NCI-H2227 treated with DMSO at 0.1 percent for 48 hours (cell line): ENCODE measurements at places on chromosomes 16 and 17.

DNA sequence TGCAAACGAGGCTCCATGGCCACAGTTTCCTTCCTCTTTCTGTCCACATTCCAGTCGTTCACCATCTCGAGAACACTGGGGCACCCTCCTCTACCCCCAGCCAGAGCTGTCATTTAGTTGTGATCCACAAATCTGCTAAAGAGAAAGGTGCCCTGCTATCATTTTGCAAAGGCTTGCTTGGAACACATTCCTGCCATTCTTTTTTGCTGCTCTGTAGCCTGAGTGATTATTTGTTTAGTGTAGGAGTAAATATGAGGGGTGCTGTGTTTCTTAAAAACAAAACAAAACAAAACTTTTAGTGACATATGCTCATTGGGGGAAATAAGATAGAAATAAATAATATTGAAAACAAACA lies 166.7 kb downstream of the PRKCA start:
- DNase-seq = no peak

GRCh38 chr16:86220561-86220960 lies 289.8 kb upstream of the FOXF1 start:
- no peak for DNase-seq

GRCh38 chr16:78994135-78994745 lies 606.3 kb downstream of the MAF start:
- DNase-seq = no peak

- no peak for DNase-seq
Measured at GRCh38 chr17:39863918-39864746, at the start of gene IKZF3. Gene IKZF3 (minus strand): TSS chr17:39864312. CDS start chr17:39864126, 186 bp downstream.

DNA sequence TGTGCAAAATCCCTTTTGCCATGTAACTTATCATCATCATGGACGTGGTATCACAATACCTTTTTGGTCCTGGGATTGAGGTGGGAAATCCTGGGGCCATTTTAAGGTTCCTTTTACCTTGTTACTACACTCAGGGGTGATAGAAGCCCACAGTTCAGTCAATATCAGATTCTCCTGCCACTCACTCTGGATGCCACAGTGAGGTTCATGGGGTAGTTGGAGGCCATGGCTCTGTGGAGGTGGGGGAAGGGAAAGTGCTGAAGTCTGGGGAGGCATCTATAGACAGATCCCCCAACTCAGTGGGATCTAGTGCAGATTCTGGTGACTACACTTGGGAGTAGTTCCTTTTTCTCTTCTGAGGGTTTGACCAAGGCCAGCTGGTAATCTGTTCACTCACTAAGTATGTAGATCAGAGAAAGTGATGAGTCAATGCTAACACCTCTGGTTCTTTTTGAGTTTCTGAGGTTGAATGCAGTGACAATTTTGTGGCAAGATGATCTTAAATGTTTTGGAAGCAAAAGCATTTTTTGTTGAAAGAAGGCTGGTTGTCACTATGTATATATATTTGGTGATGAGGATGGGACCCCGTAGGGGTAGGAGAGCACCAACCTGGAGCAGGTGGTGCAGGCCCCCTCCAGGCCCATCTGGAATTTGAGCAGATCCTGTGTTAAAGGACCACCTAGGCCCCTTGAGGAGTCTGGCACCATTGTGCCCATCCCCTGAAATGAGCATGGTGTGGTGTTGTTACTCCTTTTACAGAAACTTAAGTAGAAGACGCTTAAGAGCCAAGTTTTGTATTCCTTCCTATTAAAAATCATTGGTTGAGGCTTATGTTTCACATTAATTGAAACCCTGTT lies 18.8 kb upstream of the IRF8 start:
- no peak for DNase-seq

DNA sequence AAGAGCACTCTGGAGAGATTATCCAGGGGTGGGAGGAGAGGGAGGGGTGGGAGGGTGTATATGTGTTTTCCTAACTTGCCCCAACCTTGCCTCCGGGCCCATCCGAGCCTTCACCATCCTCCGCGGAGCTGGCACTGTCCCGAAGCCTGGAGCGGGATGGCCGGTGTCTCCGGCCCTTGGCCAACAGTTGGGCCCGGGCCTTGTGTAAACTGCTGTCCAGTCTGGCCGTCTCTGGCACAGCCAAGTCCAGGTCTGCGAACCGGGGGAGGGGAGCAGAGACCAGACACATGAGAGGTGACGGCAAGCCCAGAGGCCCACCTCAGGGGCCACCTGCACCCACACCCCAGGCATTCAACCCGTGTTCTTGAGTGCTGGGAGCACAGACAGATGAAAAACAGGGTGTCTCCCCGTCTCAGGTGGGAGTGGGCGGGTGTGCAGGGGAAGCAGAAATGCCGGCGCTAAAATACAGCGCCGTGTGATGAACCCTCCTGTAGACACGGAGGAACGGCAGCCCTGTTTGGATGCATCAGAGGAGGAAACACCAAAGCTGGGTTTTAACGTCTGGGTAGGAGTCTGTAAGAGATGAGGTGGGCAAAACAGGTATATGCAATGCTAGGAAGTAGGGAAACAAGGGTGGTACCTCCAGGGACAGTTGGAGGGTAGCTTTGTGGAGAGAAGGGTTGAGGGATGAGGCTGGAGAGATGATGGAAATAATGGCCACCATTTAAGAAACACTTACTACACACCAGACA lies 11.7 kb downstream of the SAMD14 start:
- no peak for DNase-seq

DNA sequence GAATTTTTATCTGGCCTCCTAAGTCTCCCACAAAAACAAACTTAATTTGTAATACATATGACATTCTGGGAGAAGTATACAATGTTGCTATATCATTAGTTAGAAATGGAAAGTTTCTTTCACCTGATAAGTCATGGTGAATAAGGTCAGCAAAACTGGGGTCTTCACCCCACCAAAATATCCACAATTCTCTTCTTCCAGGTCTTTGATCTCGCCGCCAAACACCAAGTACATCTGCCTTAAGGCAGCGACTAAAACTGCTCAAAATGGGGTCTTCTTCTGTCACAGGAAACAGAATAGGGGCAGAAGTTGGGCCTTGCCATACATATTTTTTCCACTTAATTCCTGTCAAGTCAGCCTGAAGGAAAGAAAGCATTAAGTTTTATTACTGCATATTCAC lies 2.1 kb downstream of the MED13 start:
- DNase-seq = no peak

GRCh38 chr17:38616361-38616760 lies 10.6 kb upstream of the SRCIN1 start:
- no peak for DNase-seq

DNA sequence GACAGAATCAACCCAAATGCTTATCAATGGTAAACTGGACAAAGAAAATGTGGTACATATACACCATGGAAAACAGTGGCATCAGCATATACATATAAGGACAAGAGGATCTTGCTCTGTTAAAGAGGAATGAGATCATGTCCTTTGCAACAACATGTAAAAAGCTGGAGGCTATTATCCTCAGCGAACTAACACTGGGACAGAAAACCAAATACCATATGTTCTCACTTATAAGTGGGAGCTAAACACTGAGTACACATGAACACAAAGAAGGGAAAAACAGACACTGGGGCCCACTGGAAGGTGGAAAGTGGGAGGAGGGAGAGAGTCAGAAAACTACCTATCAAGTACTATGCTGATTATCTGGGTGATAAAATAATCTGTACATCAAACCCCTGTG lies 447.3 kb upstream of the MAF start:
- DNase-seq = no peak

DNA sequence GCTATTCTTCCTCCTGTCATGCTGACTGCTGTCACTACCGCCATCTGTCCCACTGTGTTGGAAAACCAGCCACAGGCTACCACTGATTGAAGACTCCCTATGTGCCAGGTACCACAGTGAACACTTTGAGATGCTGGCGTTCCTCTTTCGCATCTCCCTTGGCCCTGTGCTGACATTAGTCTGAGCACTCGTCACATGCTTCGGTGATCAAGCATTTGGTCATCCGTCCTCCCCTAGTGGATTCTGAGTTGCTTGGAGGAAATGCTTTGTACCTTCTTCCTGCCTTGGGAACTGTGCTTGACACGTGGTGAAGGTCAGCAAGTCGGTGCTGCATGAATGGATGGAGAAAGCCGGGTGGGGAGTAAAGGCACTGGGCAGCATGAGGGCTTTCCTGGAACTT lies 260.1 kb downstream of the SNX29 start:
- DNase-seq = no peak

DNA sequence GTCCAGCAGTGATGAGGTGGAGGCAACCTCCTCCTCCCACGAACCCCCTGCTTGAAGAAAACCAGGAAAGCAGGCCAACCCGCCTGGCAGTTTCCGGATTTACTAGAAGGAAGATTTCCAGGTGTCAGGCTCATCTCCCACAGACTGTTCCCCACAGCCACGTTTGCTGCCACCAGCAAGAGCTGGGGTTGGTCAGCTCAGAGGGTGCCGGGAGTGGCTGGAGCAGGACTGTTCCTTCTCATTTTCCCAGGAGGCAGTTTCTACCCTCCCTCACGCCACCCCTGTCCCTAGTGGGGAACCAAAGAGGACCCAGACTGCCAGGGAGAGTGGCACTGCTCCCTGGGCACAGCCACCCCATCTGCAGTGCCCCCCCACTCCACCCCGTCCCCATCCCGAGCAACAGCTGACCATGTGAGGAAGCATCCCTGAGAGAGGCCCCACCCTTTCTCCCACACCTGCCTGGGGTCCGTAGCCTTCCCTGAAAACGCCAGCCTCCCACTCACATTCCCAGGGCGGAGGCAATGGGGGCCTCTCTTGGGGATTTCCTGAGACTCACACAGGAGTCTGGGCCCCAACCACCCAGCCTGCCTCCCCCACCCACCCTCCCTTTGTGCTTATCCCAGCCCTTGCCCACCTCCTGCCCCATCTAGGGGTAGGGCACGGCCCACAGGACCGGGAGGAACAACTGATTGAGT lies 5.9 kb downstream of the KRT17 start:
- DNase-seq = no peak

GRCh38 chr16:10889855-10890254 lies 12.9 kb downstream of the CIITA start:
- no peak for DNase-seq

DNA sequence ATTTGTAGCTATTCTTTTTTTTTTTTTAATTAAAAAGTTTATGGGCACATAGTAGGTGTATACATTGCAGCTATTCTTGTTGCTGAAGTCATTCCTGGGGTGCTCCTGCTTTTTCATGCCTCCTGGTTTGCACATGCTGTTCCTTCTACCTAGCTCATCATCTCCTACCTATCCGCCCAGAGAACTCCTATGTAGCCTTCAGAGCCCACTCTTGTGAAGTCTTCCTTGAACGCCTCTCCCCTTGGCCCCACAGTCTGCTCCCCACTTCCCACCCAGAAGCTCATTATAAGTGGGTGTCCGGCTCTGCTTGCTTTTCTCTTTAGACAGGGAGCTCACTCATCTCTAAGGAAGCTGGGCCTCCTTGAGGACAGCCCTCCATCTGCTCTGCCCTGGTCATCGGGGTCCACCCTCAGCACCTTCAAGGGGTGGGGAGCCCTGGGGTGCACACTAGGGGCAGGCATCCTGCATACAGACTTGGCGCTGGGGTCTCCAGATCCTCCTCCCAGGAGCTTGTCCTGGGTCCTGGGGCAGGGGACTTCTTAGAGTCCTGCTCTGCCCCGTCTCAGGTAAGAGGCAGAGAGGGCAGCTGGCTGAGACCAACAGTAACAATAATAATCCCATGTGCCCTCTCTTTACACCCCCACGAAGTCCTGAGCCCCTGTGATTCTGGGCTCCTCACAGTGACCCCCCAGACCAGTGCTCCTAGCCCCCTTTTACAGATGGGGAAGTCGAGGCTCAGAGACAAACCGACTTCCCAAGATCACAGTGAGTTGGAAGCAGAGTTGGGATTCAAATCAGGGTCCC lies 3.5 kb upstream of the B9D1 start:
- no peak for DNase-seq

GRCh38 chr16:27455700-27456099 lies 53.7 kb downstream of the IL21R start:
- no peak for DNase-seq

DNA sequence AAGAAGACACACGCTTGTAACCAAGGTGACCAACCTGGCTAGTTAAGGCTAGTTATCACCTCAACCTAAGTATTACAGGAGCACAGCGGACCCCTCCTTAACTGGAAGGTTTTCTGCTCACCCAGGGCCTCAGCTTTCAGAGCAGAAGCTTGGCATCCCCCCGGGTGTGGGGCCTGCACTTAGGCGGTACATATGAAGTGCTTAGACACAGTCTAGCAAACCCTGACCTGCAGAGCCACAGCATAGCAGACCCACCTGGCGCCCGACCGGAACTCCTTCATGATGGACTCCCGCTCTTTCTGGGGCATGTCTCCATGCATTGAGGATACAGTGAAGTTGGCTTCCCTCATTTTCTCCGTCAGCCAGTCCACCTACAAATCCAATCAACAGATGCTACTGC lies 9.8 kb downstream of the EIF4A3 start:
- no peak for DNase-seq

DNA sequence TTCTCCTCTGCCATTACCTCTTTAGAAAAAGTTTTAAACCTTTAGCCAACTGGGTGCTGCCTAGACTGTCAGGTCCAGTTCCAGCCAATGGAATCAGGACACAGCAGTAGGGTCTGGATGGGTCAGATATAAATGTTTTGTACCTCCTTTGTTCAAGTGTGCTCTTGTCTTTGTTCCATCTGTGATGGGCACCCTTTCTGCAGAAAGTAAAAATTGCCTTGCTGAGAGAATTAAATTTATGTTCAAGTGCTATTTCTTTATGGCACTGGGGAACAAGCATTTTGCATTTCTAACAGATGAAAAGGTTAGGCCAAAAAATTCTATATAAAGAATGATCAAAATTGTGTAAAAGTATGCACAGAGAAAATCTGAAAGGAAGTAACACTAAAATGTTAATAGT lies 5.2 kb upstream of the HP start:
- no peak for DNase-seq

DNA sequence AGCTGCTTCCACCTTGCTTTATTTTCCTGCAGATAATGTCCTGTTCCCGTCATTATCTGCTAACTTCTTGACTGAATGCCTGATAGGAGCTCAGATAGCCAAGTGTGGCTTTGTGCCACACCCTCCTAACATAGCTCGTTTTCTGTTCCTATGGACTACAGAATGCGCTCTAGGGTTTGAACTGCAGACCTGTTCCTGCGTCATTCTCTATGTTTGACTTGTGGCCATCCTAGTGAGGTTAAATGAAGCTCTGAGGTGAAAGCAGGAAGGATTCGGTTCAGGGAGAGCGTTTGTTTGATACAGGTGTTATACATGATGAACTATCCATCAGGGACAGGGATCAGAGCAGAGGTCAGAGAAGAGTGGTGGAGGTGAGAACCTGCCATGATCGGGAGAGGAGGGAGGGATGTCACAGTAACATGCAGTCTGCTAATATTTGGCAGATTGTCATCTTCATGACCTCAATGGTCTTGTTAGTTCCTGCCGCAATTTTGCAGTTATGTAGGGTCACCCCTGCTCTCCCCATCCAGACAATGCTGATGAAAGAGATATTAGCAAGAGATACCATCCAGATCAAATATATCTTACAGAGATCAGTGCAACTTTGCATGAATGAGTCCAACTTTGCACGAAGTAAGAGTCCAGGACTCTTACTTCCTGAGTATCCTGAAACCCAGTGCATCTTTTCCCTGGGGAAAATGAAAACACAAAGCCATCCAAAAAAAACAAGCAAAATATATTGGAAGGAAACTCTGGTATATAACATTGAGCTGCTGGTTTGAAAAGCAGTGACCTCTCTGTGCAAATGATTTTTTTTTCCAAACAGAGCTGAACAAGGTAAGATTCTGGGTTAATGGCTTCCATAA lies 32.8 kb downstream of the MPHOSPH6 start:
- DNase-seq = no peak
